ENCODE measurements at places on chromosomes 2 and 18.

DNA sequence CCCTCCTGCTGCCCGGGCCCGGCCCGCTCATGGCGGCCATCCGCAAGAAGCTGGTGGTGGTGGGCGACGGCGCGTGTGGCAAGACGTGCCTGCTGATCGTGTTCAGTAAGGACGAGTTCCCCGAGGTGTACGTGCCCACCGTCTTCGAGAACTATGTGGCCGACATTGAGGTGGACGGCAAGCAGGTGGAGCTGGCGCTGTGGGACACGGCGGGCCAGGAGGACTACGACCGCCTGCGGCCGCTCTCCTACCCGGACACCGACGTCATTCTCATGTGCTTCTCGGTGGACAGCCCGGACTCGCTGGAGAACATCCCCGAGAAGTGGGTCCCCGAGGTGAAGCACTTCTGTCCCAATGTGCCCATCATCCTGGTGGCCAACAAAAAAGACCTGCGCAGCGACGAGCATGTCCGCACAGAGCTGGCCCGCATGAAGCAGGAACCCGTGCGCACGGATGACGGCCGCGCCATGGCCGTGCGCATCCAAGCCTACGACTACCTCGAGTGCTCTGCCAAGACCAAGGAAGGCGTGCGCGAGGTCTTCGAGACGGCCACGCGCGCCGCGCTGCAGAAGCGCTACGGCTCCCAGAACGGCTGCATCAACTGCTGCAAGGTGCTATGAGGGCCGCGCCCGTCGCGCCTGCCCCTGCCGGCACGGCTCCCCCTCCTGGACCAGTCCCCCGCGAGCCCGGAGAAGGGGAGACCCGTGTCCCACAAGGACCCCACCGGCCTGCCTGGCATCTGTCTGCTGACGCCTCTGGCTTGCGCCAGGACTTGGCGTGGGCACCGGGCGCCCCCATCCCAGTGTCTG is 767 bp downstream of the RHOB start:
- DNase-seq, result peak; percentile 4

GRCh38 chr2:127592761-127593227 is 53.2 kb upstream of the GPR17 start:
- no peak for DNase-seq

- DNase-seq, result no peak
These were observed 177.5 kb downstream of the ANAPC1 start for GRCh38 chr2:111706481-111707001.

DNA sequence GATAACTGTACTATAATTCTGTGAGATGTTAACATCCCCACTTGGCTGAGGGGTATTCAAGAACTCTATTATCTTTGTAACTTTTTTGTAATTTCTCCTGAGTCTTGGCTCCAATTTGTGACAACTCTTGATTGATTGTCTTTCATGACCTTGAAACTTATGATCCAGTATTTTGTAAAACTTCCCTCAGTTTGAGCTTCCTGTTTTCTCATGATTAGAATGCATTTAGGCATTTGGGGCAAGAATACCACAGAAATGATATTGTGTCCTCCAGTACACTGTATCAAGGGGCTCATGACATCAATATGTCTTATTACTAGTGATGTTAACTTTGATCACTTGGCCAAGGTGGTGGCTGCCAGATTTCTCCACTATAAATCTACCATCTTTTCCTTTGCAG is 37.4 kb downstream of the PNO1 start:
- DNase-seq, result no peak

- DNase-seq, result no peak
These were observed 65.6 kb downstream of the MYCN start for GRCh38 chr2:16005816-16006536.

DNA sequence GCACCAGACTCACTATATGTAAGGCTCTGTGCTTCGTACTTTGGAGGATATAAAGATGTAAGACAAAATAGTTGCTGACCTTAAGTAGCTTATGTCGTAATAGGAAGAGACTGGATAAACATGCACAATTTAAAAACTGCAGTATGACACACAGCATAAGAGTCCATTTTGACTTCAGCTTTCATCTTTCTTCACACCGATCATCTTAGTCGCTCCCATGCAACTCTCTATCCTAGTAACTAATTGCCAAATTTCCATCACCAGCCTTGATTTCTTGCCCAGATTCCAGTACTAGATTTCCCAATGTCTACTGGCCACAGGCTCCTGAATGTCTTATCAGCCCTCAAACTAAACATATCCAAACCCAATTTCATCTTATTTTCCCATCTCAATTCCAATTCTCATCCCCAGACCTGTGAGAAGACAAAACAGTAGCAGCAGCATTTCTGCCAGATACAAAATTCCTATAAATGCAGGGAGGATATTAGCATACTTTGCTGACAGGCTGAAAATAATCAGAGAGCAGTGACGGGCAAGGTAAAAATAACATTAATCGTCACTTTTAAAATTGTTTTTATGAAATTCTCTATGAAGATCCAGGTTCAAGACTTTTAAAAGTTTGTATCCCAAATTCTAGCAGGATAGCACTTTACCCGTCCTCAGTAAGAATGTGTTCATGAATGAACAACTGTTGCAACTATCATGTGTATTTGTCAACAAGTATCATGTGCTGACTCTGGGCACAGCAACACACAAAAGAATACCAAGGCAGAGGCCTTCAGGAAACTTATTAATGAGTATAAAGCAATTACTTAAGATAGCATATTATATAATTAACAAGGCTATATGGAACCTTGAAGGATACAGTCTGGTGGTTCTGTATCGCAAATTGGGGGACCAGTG is 42.2 kb downstream of the KIDINS220 start:
- no peak for DNase-seq

DNA sequence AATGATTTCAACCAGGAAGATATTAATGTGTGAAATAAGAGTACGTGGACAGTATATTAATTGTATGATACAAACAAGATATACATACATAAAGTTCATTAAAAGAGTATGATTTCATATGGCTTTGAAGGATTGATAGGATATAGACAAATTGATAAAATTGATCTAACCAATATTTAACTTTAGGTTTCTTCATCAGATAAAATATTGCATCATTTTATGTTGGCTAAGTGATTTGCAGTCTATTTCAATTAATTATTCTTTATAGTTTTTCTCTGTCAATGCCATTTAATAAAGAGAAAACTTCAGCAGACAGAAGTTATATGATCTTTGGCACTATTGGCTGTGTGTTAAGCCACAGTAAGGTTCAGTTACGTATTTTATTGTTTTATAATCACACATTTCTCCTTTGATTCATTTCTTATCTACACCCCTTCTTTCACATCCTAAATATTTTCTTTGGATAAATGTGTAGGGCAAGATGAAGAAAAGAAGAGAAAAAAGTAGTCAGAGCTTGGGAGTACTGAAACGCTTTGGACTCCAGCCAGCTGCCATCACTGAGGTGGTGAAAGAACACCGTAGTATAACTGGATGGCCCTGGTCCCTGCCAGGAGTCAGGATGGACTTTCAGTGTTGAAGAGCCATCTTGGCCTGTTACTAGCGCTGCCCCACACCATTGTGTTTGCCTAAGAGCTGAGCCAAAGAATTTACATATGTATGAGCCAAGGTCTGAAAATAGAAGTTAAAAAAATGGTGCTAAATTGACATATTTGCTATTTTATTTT is 9.8 kb upstream of the CPS1 start:
- DNase-seq, result no peak

DNA sequence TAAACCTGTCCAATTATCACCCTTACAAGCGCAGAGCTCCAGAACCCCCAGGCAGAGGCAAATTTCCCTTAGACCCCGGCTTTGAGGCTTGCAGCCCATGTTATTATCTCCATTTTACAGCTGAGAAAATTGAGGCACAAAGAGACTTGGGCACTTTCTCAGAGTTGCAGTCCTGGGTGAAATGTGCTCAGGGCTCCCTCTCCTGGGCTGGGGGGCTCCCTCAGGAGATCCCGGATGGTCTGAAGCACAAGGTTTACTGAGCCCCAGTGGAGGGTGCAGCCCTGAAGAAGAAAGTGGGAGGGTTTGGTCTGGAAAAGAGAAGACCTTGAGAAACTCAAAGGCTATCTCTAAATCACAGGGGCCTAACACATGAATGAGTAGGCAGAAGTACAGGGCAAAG is 156.6 kb downstream of the CYRIA start:
- DNase-seq, result no peak

DNA sequence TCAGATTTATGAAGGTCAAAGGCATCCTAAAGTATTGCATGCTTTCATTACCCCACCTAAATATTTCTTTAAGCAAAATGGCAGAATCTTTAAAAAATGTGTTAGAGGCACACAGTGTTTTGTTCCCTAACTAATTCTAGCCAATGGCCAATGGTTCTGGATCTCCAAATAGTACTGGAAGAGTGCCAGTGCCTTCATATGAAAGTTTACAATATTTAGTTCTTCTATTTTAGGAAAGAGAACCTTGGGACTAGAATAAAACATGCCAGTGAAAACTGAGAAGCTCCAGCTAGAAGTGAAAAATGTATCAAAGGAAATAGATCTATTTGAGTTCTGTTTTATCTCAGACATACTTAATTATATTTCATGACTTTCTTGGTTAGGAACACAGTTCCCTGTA is 37.1 kb downstream of the TACR1 start:
- DNase-seq, result no peak

GRCh38 chr18:42915299-42915698 is 200.2 kb downstream of the RIT2 start:
- no peak for DNase-seq

- no peak for DNase-seq
These were observed 173.3 kb upstream of the LINC00305 start for GRCh38 chr18:64322189-64322588.

DNA sequence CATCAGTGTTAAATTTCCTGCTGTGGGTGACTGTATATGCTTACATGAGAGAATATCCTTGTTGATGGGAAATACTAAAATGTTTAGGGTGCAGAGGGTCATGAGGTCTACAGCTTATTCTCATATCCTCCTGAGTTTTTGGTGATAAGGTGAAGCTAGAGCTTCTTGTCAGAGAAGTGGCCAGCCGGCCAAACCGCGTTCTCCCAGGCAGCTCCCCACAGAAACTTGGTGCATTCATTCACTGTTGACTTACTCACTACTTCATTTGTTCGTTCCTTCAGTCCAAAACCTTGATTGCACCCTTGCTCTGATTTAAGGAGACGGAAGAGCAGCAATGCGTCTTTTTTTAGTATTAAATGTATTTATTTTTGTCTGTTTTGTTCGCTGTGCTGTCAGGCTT is 8.7 kb downstream of the SNED1 start:
- no peak for DNase-seq

DNA sequence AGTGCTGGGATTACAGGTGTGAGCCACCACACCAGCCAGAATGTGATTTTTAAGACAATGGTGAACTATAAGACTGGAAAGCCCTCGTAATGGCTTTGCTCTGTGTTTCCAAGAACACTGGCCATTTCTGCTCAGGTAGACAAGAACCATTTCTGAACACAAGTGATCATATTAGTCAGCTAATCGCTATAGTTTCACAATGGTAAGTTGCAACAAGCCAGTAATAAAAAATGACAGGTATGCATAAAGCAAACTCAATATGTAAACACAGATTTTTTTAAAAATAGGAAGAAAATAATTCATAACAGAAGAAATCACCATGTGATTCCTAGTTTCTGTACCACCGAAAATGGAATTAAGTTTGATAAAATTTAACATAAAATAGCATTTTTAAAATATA is 166.5 kb downstream of the THADA start:
- no peak for DNase-seq

- DNase-seq, result no peak
These were observed 146.6 kb downstream of the TNS1 start for GRCh38 chr2:217856159-217856558.

DNA sequence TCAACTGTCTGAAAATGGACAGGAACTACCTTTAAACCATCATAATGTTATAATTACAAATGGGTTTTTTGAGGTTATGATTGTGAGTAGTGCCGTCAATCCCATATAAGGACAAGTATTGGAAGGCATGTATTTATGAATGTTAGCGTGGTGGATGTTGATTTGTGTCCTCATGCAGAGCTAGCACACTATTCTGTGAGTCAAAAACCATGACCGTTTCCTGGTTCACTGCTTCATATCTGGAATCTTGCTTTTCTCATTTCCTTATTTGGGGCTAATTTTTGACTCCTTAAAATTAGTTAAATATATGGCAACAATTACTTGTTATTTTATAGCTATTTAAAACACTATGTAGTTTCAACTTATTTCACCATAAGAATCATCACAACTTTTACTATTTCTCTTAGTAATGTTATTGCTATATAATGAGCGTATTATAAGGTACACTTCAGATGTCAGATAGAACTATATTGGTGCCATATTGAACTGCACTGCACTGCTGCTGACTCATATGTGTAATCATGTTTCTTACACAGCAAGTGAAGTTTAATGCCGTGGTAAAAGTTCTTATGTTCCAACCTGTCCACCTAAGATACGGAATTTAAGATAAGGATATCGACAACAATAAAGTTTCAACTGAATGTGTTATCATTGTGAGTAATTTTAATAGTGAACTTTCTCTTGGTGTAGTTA is 192.8 kb downstream of the PTGR3 start:
- DNase-seq, result no peak
